A549 treated with GW870086 at 1 μM for 4 hours (cell line): ENCODE measurements at places on chromosomes 2 and 18. TPM values are rescaled to one million over a fixed set of nuclear protein-coding genes. Genes with fewer than 3 reads are reported as not detected.

FLACC1 gene
- 0.19 to 0.22 TPM in 2 of 5 replicates, not detected in the others for total RNA-seq

SULT1C3 gene
- not detected in 5 replicates for total RNA-seq

TSPYL6 gene
- total RNA-seq: not detected in 5 replicates

SPATA3 gene
- not detected in 5 replicates for total RNA-seq
